ENCODE measurements at places on chromosomes 16 and 17. TPM values are rescaled to one million over a fixed set of nuclear protein-coding genes. Genes with fewer than 3 reads are reported as not detected.

- no peak for DNase-seq
Observed at GRCh38 chr17:56793531-56793930, 40.2 kb downstream of the C17orf67 start.

DNA sequence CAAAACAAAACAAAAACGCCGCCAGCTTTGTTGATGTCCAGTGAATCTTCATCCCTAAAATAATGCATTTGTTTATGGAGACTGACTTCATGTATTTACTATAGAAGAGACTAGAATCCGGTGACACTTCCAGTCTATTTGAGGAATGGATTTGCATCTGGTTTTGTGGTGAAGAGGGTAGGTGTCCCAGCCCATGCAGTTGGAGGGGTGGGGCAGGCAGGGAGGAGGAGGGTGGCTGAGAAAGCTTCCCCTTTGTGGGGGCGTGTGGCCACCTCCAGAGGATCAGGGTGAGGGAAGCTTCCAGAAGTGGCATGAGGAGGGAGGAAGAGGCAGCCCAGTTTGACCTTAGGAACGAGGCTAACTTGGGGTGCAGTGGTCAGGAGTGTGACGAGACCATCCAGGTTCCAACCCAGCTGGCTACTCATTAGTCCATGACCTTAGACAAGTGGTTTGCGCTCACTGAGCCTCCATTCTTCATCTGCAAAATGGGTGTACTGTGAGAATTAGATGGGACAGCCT is 69.5 kb downstream of the CMIP start:
- no peak for DNase-seq

GRCh38 chr17:39556423-39556822 is 51.3 kb downstream of the NEUROD2 start:
- DNase-seq, result no peak

DNA sequence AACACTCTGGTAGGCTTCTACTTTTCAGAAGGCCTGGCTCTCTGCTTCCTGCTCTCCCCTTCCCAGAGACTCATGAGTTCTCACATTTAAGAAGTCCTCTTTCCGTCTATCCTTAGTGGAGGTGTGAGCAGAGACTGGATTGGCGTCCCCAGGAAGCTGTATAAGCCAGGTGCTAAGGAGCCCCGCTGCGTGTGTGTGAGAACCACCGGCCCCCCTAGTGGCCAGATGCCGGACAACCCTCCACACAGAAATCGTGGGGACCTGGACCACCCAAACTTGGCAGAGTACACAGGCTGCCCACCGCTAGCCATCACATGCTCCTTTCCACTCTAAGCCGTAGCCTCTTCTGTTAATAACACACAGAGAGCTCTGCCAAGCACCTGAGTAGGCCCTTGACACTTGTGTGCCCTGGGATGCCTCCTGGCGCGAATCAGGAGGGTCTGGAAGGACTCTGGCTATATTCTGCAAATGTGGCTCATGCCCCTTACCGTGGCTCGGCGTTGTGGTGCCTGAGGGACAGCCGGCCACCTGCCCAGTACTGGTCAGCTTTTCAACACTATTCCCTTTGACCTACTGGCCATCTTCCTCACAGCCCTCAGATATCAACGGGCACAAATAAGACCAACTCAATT is 13.9 kb downstream of the CYB5D2 start:
- no peak for DNase-seq

- DNase-seq, result no peak
Observed at GRCh38 chr17:58376472-58377000, 24.5 kb upstream of the SUPT4H1 start.

The EVPLL gene
- total RNA-seq, result not detected

The CLDN7 gene
- 3.0 TPM for total RNA-seq

The RSAD1 gene
- total RNA-seq, result 24.6 TPM

GRCh38 chr17:62911114-62911513 is 54.9 kb upstream of the TANC2 start:
- DNase-seq, result no peak

The ZNF764 gene
- 10.8 TPM for total RNA-seq

The HSF5 gene
- total RNA-seq, result 0.13 TPM

The CLEC18A gene
- total RNA-seq, result 1.8 TPM

- no peak for DNase-seq
Observed at GRCh38 chr16:24282141-24282540, 26.0 kb downstream of the CACNG3 start.

DNA sequence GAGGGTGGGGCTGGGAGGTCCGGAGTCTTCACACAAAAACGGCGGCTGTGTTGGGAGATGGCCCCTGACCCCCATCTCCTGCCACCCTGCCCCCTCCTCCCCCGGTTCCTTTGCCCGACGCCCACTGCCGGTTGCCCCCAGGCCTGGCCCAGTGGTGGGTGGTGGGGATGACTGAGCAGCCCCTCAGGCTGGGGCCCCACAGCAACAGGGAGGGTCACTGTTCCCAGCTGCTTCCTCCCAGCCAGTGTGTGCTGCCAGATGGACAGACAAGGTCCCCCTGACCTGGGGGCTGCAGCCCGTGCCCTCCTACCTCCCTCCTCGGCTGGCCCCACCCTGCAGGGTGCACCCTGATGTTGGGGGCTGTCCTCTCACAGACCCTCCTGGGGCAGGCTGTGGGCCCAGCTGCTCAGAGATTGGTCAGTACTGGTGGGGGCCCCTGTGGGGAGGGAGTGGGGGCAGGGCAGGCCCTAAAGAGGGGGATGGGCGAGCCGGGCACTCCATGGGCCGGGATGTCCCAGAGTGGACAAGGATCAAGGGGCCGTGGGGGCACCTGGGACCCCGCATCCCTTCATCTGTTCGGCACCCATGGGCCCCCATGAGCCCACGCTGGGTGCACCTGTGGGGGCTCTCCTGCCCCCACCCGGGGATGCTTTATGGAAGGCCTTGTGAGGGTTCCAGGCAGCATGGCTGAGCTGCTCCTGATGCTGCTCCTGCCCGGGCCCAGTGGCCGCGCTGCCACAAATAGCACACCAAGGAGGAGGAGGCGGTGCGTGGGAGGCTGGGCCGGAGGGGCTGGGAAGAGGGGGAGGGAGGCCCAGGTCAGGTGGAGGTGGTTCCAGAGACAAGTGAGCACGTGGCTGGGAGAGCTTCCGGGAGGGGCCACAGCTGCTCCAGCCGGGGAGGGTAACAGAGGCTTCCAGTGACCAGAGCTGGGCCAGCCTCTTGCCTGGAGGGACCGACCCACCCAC is 5.1 kb downstream of the C1QTNF8 start:
- DNase-seq, result no peak

DNA sequence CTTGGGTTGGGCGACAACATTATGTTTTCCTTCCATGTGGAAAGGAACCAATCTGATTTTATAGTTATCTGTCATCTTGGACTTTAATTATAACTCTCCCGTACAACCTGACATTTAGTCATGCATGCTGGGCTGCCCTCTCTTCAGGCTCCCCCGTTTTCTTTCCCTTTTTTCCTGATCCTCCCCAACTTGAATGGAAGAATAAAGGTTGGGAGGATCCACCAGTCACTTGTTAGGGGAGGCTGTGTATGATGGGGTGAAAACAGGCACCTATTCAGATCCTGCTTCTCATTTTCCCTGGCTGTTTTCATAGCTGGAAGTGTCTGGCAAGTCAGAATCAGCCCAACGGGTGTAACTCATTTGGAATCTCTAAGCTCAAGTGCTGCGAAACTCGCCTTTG is 267.2 kb upstream of the SALL1 start:
- no peak for DNase-seq

- no peak for DNase-seq
Observed at GRCh38 chr17:9467518-9467917, 108.1 kb downstream of the STX8 start.

GRCh38 chr17:34118564-34118963 is 136.5 kb upstream of the CCL2 start:
- DNase-seq, result no peak

DNA sequence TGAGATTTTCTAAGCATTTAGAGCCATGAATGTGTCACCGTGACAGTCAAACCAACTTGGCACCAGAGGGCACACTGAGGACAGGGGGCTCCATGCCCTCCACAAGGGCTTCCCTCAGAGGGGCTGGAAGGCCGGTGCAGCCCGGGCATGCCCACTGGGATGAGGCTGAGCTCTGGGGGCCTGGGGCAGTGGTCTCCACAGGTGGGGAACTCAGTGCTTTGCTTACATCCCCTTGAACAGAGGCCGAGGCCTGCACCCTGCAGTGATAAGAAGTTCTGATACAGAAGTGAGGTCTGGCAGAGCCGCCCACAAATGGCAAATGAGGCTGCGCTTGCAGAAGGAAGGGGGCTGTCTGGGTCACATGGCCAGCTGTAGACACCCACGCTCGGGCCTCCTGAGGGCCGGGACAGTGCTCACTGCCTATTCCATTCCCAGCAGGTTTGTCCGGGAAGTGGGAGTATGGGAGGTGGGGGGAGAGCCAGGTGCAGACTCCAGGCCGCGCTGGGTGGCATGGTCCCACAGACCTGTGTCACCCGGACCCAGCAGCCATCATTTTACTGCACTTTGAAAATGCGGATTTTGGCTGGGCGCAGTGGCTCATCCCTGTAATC is 116.8 kb upstream of the CREBBP start:
- DNase-seq, result no peak

- no peak for DNase-seq
Observed at GRCh38 chr16:75219838-75220237, 1.1 kb downstream of the CTRB1 start.

GRCh38 chr16:83959656-83960434 is 6.8 kb downstream of the OSGIN1 start:
- no peak for DNase-seq

DNA sequence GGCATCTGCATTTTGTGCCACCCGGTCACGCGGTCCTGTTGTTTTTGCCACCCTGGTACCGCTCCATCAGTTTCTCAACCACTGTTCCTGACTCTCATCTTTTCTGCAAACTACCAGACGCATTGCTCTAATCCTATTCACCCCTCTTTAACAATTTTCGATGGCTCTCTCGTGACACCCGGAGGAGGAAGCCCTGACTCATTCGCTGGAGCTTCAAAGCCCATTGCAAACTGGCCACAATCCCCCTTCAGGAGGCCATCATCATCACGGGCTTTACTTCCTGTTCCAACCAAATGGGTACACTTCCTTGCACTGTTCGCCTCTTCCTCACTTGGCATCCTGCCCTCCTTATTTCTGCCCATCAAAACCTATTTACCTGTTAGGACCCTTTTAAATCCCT is 155.3 kb downstream of the RGS9 start:
- DNase-seq, result no peak

DNA sequence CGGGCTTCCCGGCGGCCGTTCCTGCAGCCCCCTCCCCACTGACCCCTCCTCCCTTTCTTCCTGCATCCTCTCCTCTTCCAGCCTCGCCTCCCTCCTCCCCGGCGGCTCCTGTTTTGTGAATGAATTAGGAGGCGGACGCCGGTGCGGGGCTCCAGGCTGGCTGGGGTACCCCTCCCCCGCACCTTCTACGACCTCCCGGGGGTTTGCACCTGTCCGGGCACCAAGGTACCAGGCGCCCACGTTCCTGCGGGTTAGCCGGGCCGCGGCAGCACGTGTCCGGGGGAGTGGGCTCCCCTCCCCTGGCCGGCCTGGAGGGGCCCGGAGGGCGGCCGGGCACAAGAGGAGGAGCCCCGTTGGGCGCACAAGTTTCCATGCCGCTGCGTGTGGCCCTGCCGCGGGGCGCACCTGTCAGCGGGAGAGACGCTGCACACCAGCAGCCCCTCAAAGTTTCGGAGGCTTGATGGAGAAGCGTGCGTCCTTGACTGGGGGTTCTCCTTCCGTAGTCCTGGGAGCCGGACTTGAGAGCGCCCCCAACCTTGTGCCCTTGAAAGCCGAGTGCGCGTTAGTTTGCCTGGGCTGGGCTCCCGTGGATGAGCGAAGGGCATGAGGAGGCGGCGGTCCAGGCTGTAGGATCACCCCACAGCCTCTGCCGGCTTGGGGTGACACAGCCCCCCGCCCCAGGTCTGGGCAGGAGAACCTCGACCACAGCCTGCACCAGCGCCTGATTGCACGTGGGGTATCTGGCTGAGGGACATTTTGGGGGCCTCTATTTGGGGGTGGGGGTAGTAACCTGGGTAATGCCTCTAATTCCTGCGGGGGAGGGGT is 1.2 kb downstream of the HAS3 start:
- DNase-seq, result no peak

DNA sequence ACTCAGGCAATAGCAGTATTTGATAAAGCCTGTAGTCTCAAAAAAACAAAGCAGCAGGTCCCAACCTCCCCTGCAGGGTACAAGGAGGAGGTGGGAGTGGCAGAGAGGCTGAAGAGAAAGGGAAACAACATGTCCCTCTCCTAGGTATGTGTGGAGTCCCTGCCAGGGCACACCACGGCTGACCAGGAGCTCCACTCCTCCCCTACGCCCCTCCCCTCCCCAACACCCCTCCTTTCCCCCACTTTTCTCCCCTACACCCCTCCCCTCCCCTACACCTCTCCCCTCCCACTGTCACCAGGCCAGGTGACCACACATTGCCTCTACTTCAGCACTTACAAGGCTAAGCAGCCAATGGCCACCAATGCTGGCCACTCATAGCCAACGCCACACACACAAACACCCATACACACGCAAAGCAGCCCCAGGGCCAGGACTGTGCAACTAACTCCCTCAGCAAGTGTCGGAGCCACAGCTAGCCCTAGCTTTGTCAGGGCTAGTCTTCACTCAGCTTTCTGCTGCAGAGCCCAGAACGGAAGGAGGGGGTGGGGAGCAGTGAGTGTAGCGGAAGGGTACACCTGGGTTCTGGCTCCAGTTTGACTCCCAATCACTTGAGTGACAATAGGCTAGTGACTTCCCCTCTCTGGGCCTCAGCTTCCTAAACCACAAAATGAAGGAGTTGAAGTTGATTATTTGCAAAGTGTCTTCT is 8.2 kb downstream of the CAVIN1 start:
- no peak for DNase-seq

- no peak for DNase-seq
Observed at GRCh38 chr16:31393056-31393455, at the start of gene ITGAD. ITGAD (plus strand) TSS chr16:31393335; CDS start chr16:31393361, 26 bp downstream.

GRCh38 chr16:70341600-70341999 is 5.1 kb upstream of the DDX19A start:
- no peak for DNase-seq

DNA sequence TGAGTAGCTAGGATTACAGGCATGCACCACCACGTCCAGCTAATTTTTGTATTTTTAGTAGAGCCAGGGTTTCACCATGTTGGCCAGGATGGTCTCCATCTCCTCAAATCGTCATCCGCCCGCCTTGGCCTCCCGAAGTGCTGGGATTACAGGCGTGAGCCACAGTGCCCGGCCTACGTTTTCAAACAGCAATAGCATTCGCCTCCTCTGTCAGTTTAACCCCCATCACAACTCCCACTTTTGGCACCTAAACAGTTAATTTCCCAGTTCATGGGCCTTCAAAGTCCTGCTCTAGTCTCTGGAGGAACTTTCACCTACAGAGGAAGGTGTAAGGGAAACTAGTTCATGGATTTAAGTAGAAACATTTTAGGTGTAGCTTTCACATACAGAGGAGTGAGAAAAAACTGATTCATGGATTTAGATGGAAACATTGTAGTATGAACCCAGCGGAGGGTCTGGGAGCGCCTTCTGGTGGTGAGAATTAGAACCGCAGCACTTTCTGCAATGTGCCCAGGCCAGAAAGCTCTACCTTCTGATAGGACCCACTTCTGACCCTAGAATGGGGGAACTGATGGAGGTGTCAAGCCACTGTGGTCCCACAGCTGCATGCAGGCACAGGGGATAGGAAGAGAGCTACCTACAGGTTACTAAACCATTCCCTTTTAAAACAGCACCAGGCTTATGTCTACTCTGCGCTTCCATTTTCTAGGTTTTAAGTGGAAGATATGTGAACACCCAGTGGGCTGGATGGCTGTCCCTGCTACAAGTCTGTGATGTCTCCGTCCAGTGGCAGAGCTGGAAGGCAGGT is 12.0 kb upstream of the MEOX1 start:
- DNase-seq, result peak; percentile 84
